ENCODE measurements at places on chromosomes 2 and 18.

- peak; percentile 64 for DNase-seq
Measured at GRCh38 chr2:133886735-133887675, 318.7 kb upstream of the NCKAP5 start.

DNA sequence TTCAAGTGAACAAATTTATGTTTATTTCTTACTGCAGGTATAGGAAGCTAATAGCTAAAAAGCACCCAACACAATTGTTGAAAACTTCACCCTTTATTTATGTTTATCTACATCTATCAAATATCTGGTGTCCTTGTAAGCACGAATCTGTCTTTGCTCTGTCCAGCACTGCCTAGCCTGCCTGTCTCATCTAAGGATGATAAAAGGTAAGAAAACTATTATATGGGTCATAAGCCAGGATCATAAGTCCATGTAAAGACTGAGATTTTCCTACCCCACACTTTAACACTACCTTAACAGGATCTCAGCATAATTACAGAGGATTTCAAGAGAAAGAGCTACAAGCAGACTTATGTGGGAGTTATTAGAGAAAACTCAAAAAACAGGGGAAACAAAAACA is 365.6 kb upstream of the TMEFF2 start:
- no peak for DNase-seq

GRCh38 chr2:123563515-123563914 is 461.6 kb upstream of the CNTNAP5 start:
- DNase-seq, result no peak

DNA sequence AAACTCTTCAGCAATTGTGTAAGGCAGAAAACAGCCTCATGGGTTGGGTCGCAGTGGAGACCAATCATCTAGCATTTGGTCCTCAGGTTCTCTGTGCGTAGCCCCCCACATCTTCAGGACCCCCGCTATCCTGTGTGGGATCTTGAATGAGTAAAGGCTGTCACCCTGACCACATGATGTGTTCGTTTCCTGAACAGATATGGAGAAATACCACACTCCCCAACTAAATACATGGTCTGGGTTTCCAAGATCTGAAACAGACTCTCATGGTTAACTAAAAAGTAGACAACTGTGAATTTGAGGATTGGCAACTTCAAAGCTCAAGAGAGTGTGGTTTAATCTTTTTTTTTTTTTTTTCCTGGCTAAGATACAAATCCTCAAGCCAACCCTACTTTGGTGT is 23.2 kb downstream of the DOCK10 start:
- DNase-seq, result no peak

DNA sequence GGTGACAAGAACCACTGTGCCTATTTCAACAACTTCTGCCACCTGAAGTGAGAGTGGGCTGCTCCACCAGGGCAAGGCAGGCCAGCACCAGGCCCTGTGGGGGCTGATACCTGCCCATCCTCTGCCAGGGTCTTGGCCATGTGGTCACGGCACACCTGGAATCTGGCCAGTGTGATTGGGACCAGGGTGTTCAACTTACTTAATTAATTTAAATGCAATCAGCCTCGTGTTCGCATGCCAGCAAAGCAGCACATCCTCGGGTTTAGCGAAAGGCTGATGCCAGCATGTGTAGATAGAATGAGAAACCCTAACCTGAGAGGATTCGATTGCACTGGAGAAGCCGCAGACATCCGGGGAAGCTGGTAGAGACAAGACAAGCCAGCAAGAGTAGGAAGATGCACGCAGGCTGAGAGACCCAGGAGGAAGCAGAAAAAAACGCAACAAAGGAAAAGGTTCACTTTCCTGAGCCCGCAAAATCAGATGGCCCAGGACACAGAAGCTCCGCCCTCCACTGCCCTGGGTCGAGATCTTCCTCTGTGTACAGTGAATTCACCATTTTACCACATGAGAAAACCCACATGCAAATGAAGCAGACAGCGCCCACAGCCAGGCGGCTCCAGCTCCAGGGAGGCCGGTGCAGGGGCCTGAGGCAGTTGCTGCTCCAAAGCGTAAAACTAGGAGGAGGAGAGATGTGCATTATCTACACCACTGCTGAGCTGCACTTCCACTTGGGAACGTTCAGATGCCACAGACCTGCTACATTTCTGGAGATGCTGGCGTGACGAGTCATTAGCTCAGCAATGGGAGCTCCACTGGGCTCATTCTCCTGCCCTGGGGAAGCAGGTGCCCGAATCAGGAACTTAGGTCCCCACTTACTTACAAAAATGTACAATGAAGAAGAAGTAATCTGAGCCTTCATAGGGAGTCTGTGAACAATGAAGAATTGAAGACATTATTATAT is 92.1 kb downstream of the TMEM18 start:
- DNase-seq, result no peak

DNA sequence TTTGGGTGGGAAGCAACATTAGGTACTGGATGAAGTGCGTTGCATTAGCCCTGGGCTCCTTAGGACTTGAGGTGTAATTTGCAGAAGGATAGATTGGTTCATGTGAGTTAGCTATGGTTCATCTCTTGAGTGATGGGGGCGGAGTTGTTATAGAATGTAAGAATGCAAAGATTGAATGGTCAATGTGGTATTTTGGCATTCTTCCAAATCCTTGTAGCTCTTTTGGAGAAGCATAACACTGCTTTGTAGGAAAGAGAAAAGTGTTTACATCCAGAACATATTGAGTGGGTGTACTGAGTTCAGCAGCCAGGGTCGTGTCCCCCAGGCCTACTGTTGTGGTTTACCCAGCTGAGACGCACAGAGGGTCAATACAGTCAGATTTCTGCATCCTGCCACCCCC is 173.5 kb downstream of the FMNL2 start:
- no peak for DNase-seq

GRCh38 chr2:109614715-109615636 is 812 bp downstream of the SOWAHC start:
- no peak for DNase-seq

GRCh38 chr2:118231759-118232158 is 143.5 kb downstream of the INSIG2 start:
- no peak for DNase-seq

GRCh38 chr2:65077898-65078297 is 21.7 kb downstream of the CEP68 start:
- no peak for DNase-seq

DNA sequence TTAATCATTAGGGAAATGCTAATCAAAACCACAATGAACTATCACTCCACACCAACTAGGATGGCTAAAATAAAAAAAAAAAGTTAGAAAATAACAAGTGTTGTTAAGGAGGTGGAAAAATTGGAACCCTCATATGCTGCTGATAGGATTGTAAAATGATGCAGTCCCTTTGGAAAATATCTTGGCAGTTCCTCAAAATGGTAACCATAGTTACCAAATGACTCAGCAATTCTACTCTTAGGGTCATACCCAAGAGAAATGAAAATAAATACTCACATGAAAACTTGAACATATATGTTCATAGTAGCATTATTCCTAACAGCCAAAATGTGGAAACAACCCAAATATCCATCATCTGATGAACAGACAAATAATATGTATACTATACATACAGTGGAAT is 15.7 kb upstream of the ACVR2A start:
- DNase-seq, result no peak

GRCh38 chr2:184906160-184906559 is 307.8 kb downstream of the ZNF804A start:
- no peak for DNase-seq

- no peak for DNase-seq
Measured at GRCh38 chr2:226548732-226549131, 250.9 kb downstream of the IRS1 start.

DNA sequence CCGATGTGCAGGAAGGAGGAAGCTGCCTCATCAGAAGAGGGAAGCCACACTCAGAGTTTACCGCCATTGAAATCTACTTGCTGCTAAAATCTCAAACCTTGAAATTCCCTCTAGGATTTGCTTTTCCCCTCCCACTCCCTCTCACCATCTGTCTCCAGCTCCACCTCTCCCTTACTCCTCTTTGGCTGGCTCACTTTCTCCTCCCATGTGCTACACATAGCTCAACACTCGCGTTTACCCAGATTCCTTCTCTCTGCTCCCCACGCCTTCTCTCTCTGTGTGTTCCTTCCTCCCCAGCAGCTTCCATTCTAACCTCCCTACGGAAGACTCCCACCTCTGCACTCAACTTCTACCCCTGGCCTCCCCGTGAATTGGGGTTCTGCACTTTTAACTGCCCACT is 143.1 kb downstream of the DNER start:
- DNase-seq, result no peak

- no peak for DNase-seq
Measured at GRCh38 chr2:48569433-48569832, 39.5 kb downstream of the STON1 start.

DNA sequence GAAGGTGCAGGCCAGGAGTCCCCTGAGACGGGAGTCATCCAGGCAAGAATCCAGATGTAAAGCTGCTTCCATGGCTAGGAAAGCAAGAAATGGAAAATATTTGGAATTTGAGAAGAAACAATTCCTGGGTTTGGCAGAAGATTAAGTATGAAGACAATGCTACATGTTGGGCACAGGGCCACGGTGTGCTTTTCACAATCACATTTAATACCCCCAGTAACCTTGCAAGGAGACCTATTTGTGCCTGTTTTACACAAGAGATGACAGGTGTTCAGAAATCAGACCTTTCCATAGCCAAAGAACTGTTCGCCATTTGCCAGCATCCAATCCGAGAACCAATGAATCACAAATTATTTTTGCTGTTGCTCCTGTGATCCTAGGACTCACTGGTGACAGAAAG is 50.5 kb downstream of the KCTD1 start:
- no peak for DNase-seq

DNA sequence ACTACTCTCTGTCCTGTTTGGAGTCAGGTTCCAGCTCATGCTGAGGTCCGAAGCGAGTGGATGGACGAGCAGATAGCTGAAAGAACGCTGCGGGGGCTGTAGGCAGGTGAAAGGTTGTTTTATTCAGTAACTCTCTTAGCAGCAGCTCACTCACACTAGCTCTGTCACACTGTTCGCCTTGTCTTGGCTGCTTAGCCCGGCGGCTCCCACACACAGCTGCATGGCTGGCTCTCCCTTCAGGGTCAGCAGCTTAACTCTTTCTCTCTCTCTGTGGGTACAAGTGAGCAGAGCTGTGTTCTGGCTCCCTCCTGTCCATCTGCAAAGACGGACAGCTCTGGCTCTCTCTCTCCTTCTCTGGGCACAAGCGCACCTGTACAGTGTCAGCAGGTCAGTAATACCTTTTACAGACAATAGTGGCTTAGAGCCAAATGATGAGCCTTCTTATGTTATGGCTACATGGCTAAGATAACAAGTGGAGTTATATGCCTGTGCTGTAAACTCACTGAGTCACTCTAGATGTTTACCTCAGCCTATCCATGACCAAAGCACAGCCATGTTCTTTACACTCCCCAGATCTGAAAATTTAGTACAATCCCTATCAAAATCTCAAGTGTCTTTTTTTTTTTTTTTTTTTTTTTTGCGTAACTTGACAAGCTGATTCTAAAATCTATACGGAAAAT is 149.3 kb downstream of the GALNT1 start:
- no peak for DNase-seq

DNA sequence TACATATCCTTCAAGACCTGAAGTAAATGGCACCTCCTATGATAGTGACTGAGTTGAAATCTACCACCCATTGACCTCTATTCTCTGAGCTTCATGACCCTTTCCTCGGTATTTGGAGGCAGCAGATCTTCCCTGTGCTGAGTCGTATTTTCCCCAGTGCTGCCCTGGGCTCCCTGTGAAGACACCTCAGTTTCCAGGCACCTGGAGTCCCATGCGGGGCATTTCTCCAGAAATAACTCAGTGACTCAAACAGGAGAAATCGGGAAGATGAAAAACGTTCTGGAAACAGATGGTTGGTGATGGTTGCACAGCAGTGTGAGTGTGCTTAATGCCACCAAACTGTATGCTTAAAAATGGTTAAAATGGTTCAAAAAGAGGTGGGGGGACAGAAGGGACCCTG is 18.0 kb downstream of the SMYD1 start:
- no peak for DNase-seq

DNA sequence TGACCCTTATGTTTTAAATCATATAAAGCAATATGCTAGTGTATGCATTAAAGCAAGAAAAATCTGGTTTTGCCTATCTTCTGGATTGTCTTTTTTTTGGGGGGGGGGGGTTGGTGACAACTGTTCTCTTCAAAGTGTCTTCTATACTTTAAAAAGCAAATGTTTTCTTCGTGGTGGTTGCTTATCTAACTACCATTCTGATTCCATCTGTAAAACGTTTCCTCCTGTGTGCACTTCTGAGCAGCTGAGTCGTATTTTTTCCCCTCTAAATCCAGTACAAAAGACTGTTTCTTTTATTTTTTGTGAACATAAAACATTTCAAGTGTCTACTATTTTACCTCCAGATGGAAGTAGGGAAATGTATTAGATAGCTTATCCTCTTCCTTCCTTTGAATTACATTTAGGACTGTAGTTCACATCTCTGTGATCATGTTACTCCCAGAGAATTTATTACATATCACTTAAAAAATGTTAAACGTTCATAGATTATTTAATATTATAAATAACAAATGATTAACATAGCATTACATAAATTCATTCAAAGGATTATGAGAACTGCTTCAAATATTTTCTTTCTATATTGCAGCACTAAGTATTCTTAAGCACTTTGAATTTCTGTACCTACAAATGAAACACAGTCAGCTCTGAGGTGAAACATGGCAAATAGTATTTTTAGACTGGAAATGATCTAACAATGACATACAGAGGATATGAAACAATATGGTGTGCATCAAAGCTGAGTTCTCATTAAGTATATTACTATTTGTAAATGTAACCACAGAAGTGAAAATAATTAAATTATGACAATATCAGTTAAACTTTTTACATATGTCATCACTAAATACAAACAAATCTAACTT is 56.4 kb downstream of the SCN3A start:
- DNase-seq, result no peak

DNA sequence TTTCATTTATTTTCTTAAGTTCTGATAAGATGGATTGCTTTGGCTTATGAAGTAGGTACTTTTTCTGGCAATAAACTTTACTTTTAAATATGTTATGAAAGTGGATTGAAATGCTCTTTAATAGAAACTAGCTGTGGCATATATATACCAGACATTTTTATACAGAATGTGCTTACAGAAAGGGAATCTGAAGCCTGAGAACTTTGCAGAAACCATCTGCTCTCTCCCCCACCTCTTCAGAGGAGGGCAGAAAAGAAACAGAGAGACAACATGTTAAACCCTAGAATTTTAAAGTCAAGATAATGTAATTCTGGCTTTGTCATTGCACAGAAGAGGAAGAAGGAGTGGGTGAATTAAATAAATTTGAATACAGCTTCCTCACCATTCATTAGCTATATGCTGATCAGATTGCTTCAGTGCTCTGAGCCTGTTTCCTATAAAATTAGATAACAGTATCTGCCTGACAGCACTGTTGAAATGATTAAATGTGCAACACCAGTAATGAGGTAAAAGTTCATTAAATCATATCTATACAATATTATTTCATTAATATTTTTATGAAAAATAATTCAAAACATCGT is 247.3 kb downstream of the CNTNAP5 start:
- no peak for DNase-seq

Measured in SHP77 treated with DMSO at 0.1 percent for 48 hours (cell line).